ENCODE measurements at places on chromosomes 3 and 15.

DNA sequence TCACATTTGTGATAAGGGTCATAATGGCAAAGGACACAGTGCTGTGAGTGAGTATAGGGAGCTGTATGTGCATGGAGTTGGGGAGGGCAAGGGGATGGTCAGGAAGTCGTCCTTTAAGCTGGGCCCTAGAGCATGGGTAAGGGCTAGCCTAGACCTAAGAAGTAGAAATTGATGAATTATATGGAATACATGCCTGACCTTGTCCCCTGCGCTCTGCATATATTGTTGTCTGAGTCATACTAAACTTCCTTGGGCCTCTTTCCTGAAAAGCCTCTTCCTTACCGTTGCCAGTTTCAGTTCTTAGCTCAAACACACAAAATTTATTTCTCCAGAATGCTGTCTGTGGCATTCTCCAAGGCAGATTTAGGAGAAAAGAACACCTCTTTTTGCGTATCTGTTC lies 4.6 kb downstream of the SNRK start:
- no peak for DNase-seq

DNA sequence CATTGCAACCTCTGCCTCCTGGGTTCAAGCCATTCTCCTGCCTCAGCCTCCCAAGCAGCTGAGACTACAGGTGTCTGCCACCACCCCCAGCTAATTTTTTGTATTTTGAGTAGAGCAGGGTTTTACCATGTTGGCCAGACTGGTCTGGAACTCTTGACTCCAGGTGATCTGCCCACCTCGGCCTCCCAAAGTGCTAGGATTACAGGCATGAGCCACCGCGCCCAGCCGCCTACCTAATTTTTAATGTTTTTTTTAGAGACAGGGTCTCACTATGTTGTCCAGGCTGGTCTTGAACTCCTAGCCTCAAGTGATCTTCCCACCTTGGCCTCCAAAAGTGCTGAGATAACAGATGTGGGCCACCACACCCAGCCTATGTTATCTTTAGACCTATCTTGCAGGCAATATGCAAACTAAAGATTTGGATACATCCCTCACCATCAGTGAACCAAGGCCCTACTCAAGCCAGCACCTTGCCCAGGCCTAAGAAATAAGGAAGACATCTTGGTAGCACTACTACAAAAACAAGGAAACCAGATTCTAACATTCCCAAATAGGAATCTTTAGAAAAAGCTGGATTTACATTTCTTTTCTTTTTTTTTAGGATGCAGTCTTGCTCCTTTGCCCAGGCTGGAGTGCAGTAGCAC lies 6.3 kb upstream of the GMPPB start:
- DNase-seq: no peak

DNA sequence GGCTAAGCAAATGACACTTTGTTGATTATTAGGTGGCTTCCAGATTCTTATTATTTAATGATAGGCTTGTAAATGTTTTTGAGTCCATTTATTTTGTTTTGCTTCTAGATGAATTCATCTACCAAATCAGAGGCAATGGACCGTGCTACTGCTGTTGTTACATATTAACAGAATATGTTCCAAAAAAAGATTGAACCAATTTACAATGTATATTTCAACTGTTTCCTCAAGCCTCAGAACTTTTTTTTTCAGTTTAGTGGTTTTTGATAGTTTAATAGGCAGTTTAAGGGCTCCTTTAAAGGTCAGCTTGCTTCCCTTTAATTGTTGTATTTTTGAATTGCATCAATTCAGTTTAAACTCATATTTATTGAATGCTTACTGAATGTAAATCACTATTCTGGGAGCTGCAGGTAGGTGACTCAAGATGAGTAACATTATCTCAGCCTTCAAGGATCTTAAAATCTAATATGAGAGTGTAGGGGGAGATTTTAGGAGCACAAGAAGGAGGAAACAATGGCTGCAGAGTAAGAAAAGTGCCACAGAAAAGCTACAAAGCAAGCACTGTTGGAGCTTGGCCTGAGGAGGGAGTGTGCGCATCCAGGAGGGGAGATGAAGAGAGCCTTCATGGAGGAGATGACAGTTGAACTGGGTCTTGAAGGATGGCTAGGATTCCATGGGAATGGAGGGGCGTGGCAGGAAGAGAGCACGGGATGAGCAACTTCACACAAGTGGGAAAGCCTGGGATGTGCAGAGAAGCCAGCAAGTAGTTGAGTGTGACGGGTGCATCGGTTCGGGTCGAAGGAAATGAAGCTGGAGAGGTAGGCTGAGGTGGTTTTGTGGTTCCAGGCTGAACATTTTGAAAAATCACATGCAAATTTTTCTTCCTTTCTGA lies 14.7 kb downstream of the MAP2K1 start:
- no peak for DNase-seq

DNA sequence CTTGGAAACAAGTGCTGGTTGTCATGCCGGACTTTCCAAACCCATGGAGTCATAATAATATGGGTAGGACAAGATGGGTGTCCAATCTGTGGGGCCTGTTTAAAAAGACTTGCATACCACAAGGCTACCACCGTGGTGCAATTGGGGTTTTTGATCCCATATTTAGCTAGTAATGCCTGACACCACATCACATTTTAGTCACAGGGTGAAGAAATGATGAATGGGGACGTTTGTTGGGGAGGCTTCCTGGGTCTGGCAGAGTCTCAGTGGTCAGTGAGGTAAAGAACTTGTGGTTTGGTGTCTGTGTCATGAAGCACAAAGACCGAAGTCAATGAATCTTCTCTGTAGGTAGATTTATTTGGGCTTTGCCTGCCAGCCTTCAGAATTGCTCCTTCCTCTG lies 31.0 kb downstream of the P3H2 start:
- DNase-seq: no peak

DNA sequence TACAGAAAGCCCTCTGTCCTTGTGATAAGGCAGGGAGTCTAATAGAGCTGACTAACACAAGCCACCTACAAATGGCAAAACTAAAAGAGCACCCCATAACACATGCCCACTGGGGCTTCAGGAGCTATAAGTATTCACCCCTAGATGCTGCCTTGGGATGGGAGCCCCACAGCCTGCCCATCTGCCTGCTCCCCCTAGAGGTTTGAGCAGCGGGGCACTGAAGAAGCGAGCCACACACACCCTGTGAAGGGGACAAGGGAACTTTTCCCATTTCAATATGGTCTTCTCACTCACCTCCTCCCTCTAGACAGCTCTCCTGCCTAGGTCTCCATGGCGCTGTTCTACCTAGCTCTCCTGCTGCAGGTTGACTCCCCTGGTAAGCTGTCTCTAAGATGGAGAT lies 261.0 kb downstream of the SHQ1 start:
- no peak for DNase-seq

DNA sequence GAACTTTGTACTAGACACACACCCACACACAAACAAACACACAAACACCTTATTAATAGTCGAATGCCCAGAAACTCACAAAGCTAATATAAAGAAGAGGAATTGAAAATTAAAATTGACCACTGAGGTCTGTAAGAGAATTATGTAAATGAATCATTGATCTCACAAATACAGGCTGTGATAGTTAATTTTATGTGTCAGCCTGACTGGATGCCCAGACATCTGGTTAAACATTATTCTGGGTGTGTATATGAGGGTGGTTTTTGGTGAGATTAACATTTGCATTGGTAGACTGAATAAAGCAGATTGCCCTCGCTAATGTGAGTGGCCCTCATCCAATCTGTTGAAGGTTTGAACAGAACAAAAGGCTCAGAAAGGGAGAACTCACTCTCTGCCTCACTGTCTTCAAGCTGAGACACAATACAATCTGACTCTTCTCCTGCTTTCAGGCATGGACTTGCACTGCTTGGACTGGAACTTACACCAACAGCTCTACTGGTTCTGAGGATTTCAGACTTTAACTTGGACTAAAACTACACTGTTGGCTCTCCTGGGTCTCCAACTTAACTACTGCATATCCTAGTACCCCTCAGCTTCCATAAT lies 199.4 kb upstream of the TTC14 start:
- DNase-seq: no peak

DNA sequence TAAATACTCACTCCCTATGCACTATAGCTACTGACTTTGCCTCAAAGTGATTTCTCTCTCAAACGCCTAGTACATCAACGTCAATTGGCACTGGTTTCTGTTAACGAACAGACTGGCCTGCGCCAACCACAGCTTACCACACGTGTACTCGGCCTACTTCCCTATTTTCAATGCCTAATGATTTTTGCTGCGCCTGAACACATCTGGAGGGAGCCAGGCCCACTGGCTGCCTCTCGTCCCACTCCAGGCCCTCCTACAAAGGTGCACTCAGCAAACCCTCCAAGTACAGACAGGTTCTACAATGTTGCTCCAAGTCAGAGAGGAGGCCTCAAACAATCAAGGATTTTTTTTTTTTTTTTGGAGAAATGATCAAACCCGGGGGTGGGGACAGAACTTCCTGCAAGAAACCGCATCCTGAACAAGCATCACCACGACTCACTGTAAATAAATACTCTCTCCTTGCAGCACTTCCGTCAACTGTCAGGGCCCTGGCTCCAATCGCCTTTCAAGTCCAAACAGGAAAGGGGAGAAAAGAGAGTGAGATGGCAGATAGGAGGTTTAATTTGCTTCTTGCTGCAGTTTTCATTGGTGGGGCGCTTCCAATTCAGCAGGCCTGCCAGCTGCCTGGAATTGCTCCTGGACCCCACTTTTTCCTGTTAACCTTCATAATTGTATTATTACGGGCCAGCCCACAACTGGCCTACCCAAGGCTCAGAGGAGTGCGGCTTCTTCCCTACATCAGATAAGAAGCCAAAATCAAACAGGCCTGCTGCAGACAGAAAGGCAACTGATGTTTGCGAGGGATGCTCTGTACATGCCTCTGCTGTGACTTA lies 139.3 kb downstream of the FOXP1 start:
- DNase-seq: peak; percentile 42

DNA sequence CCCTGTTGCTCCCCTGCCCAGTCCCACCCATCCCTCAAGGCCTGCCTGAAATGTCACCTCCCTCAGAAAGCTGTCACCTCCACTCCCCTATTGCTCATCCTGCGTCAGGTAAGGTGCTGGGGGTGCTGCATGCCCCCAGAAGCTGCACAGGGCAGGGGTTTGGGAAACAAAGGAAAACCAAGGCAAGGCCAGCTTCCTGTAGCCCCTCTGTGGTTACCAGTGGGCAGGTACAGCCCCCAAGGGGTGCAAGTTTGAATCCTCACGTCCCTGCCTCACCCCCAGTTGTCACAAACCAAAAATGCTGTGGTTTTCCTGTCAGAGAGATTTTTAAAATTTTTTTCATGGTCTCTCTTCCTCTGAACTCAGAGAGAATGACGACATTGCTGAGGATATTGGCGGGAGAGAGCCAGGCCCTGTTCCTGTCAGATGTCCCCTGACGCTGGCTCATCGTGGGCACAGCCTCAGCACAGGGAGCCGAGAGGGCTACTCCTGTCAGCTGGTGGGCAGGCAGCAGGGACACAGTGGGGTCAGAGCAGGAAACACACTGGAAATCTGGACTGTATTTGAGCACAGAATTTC lies 27.0 kb downstream of the PSTPIP1 start:
- DNase-seq: no peak

DNA sequence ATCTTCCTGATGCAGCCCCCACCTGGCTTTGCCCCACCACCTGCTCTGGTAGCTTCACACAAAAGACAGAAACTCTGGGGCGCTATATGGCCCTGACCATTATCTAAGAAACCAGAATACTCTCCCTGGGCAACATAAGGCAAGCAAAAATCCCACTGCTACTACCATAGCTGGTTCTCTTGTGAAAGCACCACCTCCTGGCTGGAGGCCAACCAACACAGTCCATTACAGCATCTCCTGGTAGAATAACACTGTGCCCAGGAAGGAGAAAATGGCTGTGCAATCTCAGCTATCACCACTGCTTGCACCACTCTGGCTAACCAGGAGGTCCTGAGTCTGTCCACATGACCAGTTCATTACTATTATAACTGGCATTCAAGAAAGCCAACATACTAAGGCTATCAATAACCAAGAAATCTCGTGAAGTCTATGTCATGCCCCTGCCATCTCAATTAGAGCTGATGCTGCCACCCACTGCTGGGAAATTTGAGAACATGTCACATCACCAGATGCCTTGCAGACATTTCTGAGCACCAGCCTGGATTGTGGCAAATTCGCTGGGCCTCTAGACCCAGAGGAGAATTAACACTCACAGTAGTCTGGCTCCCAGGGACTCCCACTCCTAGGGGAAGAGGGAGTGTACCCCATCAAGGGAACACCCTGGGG lies 1114.8 kb downstream of the ROBO2 start:
- DNase-seq: no peak

DNA sequence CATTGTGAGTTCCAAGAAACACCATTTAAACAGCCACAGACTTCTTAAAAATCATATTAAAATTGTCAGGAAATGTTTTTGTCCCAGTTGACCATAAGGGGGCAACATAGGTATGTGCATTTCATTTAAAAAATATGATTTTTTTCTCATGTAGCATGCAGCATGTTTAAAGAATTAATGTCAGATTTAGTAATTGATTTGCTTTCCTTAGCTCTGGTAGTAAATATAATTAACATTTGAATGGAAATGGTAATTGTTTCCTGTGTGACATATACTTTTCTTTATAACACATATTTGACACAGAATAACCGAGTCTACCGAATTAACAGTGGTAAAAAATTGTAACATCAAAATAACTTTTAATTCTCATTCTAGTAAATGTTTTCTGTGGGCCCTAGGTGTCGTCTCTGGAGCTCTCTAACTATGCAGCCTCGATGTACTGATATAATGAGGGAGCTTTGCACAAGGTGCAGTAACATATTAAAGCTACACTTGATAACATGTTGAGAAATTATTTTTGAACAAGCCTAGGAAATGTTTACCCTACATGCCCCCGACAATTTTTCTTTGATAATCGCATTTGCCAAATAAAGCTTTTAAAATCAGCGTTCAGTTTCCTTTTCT lies 34.9 kb downstream of the NXPE3 start:
- no peak for DNase-seq

DNA sequence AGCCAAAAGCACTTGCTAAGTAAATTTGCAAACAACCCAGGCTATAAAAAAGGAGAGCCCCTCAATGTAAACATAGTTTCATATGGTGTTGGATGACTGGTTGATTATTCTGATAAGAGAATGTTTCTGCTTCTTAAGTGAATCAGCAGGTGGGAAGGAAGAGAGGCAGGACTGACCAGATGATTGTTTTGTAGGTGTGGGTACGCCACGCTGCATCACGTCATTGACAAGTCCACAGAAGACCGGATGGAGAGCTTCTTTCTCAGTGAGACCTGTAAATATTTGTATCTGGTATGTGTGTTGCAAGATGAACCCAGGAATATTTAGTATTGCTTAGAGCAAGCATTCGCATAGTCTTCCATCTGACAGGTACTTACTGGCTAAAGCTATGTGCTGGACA lies 23.4 kb downstream of the EDEM1 start:
- no peak for DNase-seq

DNA sequence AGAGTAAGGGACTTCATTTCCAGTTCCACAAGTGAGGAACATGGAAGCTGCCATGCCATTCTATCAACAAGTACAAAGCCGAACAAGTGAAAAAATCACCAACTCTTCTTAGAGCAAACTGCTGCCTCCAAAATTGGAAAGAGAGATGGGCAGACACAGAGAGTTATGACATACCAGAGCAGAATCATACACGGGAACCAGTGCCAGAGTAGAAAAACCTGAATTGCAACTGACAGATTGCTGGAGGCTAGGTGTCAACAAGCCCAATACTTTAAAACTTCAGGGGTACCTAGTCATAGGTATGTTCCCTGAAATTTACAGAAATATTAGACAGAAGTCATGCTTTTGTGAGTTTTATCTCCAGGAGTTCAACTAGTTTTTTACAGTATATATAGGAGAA lies 62.0 kb downstream of the TTBK2 start:
- no peak for DNase-seq

- no peak for DNase-seq
Measured at GRCh38 chr15:86916671-86917360, 837.1 kb downstream of the AGBL1 start.
